ENCODE measurements at places on chromosomes 13 and 19.

GRCh38 chr19:15463861-15464371 lies 428 bp downstream of the RASAL3 start:
- DNase-seq: peak; percentile 65

DNA sequence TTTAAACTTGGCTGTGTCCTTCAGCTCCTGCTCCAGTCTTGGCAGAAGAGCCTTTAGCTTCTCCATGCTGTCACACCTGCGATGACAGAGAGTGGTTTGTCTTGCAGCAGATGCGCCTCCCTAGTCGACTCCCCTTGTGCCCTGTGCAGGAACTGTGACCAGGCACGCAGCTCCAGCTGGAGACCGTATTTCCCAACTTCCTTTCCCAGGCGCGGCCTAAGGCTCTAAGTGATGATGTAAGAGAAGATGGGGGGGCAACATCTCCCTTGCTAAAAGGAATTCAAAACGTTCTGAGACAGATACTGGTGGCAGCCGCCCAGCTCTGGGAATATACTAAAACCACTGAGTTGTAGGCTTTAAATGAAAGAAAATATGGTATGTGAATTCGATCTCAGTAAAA lies 16.3 kb downstream of the DCUN1D2 start:
- no peak for DNase-seq

- no peak for DNase-seq
Observed at GRCh38 chr19:15790096-15790495, 2.6 kb downstream of the OR10H5 start.

- no peak for DNase-seq
Observed at GRCh38 chr13:98343461-98343860, 166.4 kb upstream of the RNF113B start.

DNA sequence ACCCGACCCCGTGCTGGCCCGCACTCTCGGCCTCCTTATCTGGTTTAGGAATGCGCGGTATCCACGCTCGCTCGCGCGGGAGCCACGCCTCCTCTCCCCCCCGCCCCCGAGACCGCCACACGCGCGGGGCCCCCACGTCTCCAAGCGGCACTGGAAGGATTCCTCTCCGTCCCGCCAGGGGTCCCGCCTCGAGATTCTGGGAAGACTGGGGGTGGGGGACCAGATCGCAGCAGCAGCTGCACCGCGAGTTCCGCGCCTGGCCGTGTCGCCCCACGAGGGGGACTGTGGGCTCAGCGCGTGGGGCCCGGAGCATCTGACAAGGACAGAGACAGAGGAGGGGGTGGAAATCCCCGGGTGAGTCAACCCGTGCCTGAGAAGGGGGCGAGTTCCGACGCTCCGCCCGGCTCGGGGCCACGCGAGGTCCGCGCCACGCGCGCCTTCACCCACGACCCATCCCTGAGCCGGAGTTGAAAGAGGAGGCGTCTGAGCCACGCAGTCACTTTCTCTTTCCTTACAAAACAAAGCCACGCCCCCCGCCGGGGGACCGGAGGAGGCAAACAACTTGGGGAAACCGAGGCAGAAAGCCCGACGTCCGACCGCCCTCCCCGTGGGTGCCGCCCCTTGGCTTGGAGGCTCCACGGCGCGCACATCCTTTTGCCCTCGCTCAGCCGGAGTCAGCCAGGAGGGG lies 814 bp downstream of the S1PR2 start:
- DNase-seq: peak; percentile 57

DNA sequence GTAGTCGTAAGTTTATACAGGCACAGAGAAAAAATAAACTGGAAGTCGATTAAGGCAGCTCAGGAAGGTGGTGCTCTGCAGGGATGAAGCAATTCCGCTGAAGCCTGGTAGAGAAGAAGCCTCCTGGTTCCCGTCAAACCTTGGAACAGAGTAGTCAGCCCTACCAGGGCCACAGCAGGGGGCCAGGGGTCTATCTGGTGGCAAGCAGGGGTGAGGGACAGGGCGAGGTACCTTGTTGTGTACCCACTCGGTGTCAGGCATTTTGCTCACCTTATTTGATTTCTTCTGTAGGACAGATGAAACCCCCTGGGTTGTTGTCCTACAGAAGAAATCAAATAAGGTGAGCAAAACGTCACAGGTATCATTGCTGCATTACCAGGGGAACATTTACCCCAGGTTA lies 70.6 kb downstream of the C13orf42 start:
- no peak for DNase-seq

GRCh38 chr19:13576726-13577125 lies 70.4 kb upstream of the CACNA1A start:
- no peak for DNase-seq

- DNase-seq: no peak
Observed at GRCh38 chr13:72198967-72199560, 332.1 kb upstream of the DACH1 start.

GRCh38 chr19:35468637-35469036 lies 20.6 kb downstream of the FFAR2 start:
- DNase-seq: peak; percentile 42

DNA sequence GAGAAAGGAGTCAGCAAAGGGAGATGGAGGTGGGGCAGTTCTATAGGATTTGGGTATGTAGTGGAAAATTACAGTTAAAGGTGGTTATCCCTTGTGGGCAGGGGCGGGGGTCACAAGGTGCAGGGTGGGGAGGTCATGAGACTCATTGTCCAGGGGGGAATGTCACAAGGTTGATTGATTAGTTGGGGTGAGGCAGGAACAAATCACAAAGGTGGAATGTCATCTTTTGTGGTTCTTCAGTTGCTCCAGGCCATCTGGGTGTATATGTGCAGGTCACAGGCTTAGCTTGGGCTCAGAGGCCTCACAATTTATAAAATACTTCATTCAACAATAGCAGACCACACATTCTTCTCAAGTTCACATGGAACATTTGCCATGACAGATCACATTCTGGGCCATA lies 109.6 kb downstream of the ATP11A start:
- DNase-seq: no peak

GRCh38 chr19:11649941-11650340 lies 52.7 kb downstream of the ZNF627 start:
- no peak for DNase-seq

GRCh38 chr13:110397436-110398115 lies 90.5 kb downstream of the COL4A2 start:
- DNase-seq: no peak

DNA sequence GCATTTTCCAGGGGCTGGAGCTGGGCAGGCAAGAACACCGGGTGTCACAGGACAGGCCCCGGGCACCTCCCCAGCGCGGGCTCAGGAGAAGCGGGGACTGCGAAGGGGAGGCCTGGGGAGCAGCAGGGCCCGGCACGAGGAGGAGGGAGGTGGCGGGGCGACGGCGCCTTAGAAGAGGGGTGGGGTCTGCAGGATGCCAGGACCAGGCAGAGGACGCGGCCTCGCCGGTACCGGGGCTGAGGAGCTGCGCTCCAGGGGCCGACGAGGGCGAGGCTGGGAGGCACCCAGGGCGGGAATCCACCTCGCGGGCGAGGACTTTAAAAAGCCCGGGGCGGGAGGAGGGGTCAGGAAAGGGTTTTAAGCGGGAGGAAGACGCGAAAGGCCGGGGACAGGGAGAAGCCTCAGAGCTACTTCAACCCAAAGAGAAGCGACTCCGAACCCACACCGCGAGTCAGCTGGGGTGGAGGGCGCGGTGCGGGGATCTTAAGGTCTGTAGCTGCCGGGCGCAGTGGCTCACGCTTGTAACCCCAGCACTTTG lies 665 bp downstream of the ZNF347 start:
- no peak for DNase-seq

DNA sequence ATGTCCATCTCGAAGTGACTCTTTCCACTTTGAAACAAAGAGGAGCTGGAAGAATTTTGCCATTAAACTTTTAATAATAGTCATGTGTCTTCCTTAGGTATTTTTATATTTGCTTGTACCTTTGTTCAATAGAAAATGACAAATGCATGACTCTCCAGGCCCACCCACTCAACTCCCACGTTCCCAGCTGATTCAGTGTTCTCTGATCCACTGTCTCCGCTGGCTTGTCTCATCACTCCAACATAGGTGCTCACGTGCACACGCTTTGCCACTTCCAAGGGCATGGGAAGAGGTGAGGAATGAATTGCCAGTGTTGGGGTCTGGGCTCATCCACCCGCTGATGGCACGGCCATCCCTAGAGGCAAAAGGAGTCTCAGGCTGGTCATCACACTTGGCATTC lies 24.5 kb downstream of the RASL11A start:
- no peak for DNase-seq

DNA sequence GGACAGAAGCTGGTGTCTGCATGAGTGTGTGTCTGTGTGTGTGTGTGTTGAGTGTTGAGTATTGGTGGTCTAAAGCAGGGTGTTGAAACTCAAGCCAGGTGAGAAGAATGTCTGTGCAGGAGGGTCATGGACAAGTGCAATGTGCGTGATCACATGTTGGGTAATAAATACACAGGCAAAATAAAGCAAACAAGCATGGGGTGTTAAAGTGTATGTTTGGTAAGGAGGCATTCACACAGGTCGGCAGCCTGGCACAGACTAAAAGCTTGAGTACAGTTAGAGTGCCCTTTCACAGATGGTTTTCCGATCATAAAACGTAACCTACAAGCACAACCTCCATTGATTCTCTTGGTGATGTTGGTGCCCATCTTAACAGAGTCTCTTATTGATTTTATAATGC lies 476.9 kb upstream of the KLHL1 start:
- no peak for DNase-seq

GRCh38 chr19:43809762-43810696 lies 7.8 kb upstream of the LYPD5 start:
- no peak for DNase-seq
